Activated naive CD4-positive, alpha-beta T cell (primary cell): ENCODE measurements at places on chromosomes 2 and 18.

DNA sequence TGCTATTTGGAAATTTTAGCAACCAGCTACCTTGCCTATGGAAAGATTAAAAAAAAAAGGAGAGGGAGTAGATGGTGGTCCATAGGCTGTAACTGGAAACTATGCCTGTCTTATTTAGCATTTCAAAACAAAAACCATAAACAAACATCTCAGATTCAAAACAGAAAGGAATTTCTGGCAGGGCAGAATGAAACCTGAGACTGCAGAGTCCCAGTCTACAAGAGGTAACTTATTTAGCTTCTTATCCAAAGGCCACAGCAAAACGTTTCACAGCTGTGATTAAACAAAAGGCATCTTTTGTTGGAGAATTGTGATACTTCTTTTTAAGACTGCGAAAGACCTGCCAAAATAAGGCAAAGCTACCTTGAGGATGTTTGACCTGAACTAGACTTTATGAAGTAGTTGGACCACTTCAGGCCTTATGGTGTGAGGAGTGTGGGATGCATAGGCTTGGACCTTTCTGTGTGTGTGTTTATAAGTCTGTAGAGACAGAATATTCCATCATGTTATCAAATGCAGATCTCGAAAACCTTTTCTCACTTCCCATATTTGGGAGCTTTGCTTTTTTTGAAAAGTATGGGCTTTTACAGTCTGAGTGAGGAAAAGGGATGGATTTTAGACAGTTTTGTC is 11.0 kb downstream of the CRIM1 start:
- DNase-seq, result no peak

DNA sequence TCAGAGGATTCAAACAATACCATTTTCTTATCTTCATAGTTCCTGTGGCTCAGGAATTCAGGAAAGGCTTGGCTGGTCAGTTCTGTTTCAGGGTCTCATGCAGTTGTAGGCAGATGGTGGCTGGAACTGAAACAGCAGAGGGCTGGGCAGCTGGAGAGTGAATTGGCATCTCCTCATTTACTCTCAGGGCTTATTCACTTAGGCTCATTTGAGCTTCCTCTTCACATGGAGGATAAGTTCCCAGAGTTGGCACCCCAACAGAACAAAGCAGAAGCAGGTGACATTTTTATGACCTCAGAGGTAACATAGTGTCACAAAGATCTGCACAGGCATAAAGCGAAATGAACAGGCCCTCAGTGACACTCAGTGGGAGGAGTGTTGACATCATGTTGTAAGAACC is 66.1 kb downstream of the RBBP8 start:
- no peak for DNase-seq

GRCh38 chr2:17482651-17483050 is 35.6 kb downstream of the RAD51AP2 start:
- DNase-seq, result no peak

GRCh38 chr2:22355816-22356433 is 1029.1 kb upstream of the KLHL29 start:
- DNase-seq, result no peak

DNA sequence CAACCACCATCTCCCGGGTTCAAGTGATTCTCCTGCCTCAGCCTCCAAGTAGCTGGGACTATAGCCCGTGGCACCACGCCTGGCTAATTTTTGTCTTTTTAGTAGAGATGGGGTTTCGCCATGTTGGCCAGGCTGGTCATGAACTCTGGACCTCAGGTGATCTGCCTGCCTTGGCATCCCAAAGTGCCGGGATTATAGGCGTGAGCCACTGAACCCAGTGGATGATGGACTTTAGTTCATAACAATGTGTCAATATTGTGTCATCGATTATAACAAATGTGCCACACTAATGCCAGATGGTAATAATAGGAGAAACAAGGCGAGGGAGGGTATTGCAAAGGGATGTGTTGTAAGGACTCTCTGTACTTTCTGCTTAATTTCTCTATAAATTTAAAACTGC is 216.6 kb downstream of the ZBTB7C start:
- DNase-seq, result no peak

GRCh38 chr2:176261136-176261535 is 8.1 kb upstream of the MTX2 start:
- no peak for DNase-seq

- DNase-seq, result no peak
Observed at GRCh38 chr2:128362889-128363228, 44.2 kb upstream of the HS6ST1 start.

- DNase-seq, result no peak
Observed at GRCh38 chr18:70931942-70932814, 643.3 kb downstream of the SOCS6 start.

- DNase-seq, result no peak
Observed at GRCh38 chr18:53018791-53019190, 678.8 kb downstream of the DCC start.

GRCh38 chr2:173424886-173425285 is 70.2 kb downstream of the CDCA7 start:
- no peak for DNase-seq

DNA sequence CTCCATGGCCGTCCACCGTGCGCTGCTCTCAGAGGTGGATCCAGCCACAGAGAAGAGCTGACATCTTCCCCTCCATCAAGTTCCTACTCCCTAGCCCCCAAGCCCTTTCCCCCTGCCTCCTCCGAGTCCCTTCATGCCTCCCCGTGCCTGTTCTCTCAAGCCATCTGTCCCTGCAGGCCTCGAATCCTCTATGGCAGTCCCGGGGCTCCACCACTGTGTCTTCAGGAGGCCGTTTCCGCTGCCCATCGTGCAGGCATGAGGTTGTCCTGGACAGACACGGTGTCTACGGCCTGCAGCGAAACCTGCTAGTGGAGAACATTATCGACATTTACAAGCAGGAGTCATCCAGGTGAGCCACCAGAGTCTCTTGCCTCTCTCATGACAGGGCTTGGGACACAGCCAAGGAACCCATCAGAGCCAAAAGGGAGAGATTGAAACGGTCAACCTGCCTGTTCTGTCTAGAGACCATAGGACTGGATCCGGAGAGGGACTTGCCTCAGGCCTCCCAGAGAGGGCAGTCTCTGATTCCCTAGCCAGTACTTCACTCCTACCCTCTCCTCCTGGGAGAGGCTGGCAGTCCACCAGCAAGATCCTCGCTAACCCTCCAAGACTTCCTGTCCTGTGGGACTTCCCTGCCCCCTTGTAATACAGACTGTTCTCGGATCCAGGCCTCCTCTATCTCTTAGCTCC is 9.7 kb downstream of the UCN start:
- no peak for DNase-seq

DNA sequence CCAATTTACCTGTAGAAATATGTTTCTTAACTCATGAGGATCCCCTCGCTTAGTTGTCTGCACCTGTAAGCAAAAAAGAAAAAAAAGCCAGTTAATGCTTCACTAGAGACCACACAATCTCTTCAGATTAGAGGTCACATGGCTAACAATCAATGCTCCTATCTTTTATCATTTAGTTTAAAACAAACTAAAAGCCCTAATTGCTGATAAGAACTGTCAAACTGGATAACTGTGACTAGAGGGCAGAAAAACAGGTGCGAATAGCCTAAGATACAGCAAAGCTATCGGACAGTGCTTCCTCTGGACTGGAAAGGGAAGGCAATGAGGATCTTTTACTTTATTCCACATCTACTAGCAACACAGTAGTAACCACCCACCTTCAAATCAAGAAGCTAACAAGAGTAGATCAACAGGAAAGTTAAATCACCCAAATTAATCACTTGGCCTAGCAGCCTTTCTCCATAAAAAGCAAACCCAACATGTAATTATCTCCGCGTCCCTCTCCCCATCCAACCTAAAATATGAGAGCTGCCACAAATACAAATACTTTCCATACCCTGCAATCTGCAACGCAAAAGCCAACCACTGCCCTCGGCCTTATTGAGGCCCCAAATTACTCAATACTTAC is 734 bp downstream of the SLC25A12 start:
- no peak for DNase-seq

- no peak for DNase-seq
Observed at GRCh38 chr2:151872463-151872862, 44.2 kb upstream of the ARL5A start.

GRCh38 chr18:72412927-72413326 is 131.2 kb downstream of the CBLN2 start:
- no peak for DNase-seq

DNA sequence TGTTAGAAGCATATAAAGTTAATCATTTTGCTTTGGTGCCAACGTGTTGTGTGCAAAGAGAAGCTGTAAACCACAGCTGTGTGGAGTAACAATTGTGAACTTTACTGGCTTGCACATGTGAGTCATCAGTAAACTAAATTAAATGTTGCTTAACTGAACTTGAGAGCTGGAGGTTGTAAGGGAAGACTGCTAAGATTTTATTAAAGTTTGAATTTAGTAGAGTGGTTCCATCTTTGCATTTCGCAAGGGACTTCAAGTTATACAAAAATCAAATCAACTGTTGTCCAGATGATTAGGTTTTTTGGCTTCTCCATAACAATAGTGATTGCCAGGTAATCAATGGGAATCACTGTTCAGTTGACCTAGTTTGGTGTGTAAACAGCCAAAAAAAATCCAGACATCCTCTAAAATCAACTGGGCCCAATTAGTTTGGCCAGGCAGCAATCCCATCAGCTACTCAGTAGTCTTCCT is 247.4 kb downstream of the MYO3B start:
- no peak for DNase-seq

- no peak for DNase-seq
Observed at GRCh38 chr2:20723543-20723942, 56.6 kb downstream of the GDF7 start.

DNA sequence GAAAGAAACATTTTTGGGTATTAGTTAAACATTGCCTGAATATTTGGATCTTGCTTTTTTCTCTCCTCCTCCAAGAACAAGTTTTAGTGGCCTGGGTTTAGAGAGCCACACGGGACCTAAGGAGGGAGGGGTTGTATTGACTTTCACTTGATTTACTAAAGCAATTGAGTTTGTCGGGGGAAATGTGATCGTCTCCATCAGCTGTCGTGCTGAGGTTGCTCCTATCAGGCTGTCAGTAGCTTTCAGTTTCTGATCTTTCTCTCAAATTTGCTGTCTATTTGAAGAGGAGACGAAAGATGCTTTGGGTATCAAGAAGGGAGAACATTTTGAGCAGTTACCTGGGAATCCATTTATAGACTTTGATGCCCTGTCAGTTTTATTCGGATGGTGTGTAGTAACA is 106.0 kb downstream of the SETBP1 start:
- no peak for DNase-seq

DNA sequence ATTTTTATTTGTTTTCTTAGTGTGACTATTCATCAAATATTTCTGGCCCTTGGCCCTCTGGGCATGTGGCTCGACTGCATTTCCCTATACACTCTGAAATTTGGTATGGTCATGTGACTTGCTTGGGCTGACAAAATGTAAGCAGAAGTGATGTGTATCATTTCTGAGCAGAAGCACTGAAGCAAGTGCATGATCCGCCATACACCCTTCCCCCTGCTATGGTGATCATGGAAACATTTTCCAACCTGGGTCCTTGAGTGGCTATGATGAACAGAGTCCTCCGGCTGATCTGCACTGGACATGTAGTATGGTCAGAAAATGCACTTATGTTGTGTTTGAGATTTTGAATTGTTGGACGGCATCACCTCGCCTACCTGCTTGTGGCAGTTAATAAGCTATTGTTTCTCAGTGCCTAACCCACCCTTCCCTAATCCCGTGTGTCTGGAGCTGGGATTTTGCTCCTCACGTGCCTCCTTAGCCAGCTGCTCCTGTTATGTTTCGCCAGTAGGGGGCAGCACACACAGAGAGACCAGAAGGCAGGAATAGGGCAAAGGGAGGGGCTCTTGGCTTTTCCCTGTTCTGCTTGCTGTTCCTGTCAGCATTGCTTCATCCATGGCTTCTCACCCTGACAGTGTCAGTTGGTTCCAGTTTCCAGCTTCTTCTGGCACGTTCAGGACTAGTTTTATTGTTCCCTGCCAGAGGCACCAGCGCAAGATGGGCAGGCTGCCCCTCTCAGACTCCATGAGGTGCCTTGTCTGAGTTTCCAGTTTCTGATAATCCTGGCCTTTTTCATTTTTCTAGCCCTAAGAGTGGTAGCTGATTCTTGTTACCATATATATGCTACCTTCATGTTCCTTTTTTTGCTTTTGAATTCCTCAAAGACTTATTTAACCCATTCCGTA is 207.4 kb downstream of the ARL6IP6 start:
- DNase-seq, result no peak

DNA sequence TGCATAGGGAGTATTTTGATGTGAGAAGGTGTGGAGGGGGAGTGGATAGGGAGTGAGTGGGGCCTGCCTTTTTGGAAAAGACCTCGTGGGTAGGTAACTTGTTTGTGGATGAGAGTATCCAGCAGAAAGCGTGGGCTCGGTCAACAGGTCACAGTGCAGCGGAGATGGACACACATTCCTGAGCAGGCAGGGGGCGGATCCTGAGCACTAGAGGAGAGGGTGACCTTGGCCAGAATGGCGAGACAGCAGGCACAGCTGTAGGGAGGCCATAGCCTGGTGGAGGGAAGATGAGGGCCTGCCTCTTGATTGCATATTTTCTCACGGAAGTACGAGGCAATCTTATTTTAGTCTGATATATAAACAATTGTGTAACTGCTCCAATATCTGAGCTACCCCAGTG is 3.6 kb upstream of the MC2R start:
- DNase-seq, result no peak

DNA sequence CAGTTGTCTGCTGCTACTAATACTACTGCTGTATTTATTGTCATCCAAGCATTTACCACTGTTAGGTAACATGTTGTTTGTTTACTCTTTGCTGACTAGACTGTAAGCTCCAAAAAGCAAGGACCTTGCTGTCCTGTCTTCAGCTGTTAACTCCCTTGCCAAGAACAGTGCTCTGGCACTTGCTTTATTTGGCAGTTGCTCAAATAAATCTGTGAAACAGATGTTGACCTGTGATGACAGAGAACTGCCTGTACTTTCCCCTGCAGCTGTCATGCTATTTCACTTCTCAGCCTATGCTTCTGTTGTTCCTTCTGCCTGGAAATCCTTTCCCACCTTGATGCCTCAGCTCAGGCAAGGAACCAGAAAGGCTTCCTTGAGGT is 181.2 kb downstream of the ATAD2B start:
- no peak for DNase-seq

DNA sequence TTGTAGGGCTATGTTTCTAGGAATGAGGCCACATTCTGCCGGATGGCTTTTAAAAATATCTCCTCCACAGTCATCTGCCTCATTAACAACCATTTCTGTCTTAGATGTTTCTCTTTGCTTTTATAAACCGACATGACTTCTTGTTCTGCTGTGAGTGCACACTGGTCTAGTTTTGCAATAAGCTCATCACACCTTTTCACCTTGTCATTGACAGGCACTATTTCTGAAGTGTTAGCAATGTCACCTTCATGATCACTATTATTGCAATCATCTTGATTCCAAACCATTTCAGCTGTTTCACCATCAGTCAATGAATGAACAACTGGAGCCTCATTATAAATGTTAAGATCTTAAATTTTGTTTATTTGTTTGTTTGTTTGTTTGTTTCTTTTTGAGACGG is 523.7 kb upstream of the DSEL start:
- no peak for DNase-seq

- DNase-seq, result no peak
Observed at GRCh38 chr2:217160103-217160743, 300.4 kb upstream of the TNP1 start.

DNA sequence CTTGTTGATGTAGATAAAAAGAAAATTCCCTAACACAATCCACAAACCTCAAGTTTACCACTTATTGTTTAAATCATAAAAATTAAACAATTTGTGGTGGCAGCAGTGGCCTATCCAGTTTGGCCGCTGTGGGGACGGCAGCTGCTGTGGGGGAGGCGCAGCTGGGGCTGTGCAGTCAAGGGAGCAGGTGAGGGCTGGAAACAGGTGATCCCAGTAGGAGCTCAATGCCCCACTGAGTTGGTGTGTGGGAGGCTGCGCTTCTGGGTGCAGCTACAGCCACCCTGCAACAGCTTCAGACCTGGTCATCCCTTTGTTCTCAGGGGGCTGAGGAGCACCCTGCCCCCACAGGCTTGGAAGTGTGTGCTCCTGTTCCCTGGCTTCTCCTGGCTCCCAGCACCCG is 266.0 kb upstream of the FSIP2 start:
- DNase-seq, result no peak
